Stimulated activated effector memory CD8-positive, alpha-beta T cell treated with anti-CD3 and anti-CD28 coated beads, Interleukin-12 subunit alpha, Interleukin-12 subunit beta, amount 100 ng/mL, for 72 hours (primary cell): ENCODE measurements at places on chromosomes 11 and 22.

GRCh38 chr11:87347854-87348253 is 310.1 kb downstream of the TMEM135 start:
- no peak for DNase-seq

DNA sequence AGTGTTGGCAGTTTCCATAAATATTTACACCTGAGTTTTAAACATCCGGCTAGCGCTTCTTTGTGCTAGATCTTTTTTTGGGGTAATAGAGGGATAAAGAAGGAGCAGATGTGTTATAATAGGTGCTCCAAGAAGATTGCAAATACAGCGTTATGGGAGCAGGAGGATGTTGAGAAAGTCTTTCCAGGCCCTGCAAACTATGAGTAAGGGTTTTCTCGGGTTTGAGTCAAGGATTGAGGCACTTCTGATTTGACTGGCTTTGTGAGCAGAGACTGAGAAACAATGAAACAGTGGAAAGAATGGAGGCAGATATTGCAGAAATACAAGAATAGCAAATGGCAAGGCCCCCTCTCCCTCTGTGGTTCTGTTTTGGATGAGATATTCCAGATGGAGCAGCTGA is 155.0 kb upstream of the TIMP3 start:
- no peak for DNase-seq

GRCh38 chr22:19671316-19671715 is 43.0 kb upstream of the SEPTIN5 start:
- DNase-seq: no peak

DNA sequence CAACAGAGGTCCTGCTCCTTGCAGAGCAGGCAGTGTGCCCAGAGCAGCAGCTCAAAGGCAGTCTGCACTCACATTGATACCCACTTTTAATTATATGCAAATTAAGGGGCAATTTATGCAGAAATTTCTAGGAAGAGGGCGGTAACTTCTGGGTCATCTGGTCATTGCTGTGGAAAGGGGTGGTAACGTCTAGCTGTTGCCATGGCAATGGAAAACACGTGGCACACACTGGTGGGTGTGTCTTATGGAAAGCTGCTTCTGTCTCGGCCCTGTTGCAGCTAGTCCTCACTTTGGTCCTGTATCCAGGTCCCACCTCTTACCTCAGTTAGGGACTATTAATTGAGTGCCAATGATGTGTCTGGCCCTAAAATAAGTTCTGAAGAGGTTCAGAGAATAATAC is 36.8 kb downstream of the BARX2 start:
- DNase-seq: no peak

GRCh38 chr11:94832604-94833235 is 64.6 kb downstream of the AMOTL1 start:
- no peak for DNase-seq

- no peak for DNase-seq
Observed at GRCh38 chr22:42343531-42344081, 73.2 kb upstream of the TCF20 start.

DNA sequence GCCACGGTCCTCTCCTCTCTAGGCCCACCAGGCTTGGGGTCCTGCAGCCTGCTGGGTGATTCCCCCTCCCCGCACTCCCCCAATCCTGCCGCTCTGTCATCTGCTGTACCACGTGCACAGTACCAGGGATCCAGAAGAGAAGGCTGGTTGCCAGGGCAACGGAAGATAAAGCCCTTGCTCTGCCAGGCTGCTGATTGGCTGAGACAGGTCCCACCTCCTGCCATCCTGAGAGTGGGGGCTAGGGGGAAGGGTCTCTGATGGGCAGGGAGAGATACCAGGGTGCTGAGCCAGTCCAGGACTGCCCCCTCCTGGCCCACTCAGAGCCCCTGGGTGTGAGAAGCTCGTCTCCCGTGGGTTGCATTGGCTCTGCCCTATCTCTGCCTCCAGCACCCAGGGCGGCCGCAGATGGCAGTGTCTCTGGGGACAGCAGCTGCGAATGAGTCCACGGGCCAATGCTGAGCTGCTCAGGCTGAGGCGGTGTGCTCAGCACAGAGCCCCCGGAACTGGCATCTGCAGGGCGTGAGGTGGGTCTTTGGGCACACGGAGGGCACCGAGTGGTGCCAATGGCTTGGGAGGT is at the start of gene SMIM45:
SMIM45 (plus strand) TSS at position 253 of the 577 bp plus-strand sequence.
- DNase-seq: no peak

- DNase-seq: peak; percentile 88
Observed at GRCh38 chr11:81869351-81870065, 864.2 kb downstream of the FAM181B start.

GRCh38 chr11:73464347-73464746 is 88.1 kb downstream of the RELT start:
- no peak for DNase-seq

- no peak for DNase-seq
Observed at GRCh38 chr11:79437278-79437980, 3.4 kb downstream of the TENM4 start.

- DNase-seq: no peak
Observed at GRCh38 chr11:119178166-119178680, 7.1 kb upstream of the NHERF4 start.

DNA sequence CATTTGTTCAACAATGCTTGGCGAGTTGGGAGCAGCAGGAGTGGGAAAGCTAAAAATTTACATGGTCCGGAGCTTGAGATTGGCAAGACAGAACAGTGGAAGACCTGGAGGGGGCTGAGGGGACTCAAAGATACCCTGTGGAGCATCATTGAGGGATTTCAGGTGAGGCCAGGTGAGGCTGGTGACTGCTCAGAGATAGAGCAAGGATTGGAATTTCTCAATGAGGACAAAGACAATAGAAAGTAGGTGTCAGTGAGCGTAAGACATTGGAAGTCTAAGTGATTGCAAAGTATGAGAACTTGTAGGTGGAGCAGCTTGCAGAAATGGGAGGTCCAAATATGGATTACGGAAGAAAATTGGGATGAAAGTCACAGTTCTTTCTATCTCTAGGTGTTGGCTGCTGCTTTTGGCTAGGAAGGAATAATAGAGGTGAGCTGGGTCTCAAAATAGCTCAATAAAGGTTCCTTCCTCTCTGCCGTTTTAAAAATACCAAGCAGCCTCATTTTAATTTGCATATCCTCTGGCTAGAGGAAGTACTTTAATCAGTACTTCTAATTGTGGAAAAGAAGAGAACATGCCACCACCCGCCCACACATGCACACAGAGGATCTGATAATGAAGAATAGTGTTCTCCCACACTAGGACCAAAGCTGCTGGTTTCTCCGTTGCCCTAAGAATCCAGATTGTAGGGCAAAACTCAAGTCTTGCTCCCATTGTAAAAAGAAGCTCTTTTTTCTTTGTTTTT is 41.8 kb upstream of the SORL1-AS1 start:
- DNase-seq: no peak

GRCh38 chr22:23193882-23194281 is 13.6 kb downstream of the BCR start:
- DNase-seq: no peak

DNA sequence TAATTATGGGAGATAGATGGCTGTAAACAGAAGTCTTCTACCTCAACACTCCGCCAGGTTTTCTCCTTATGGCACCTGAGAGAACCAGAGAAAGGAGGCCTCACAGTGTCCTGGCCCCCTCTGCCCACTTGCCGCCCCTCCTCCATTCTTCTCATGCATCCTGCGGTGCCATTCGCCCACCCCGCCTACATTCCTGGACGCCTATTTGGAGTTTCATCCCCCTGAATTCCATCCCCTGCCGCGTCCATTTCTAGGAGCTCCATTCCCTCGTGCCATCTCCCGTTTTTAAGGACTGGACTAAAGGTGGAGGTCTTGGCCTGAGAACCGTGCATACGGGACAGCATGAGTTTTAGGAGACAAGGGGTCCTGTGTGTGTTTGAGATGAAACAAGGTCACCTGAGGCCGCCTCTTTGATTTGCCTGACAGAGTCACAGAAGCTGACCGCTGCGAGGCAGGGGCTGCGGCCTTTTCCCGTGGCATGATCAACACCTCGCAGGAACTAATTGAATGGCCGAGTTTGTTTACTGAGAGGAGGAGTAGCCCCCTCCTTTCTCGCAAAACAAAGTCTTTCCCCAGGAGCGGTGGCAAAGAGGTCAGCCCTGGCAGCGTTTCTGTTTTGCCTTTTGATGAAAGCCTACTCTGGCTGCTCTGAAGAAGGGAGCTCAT is 246.2 kb downstream of the ST3GAL4 start:
- no peak for DNase-seq

- no peak for DNase-seq
Observed at GRCh38 chr11:69300120-69301060, 6.4 kb downstream of the MYEOV start.

- DNase-seq: no peak
Observed at GRCh38 chr11:128471138-128471661, 116.2 kb downstream of the ETS1 start.

DNA sequence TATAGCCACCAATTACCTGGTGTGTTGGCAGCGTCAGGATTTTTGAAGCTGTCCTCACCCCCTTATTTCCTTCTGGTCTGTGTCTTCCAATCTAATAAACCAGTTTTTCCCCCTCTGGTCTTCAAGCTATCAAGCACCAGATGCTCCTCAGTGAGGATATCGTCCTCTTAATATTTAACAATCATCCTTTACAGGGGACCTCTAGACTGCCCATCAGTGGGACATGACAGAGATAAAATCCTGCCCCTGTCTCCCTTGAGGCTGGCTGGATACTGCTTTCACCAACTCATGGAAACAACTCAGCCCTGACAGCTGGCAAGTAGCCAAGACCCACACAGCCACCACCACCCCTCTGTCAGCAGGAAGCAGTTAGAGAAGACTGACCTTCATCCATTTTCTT is 421.0 kb upstream of the API5 start:
- DNase-seq: no peak

- no peak for DNase-seq
Observed at GRCh38 chr11:1158681-1159487, 1.1 kb downstream of the MUC5AC start.

DNA sequence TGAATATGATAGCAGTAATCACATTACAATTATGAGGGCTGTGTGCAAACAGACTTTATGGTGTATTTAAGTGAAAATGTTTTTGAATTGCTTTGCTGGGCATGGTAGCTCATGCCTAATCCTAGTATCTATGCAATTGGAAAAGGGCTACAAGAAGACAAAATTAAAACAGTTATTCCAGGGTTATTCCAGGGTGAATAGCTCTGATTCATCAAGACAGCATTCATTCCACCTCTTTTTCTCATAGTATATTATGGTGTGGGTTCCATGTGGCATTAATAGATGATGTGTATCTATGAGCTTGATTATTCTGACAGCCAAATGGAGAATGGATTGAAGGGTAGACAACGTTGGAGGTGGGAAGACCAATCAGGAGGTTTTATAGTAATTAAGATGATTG is 12.1 kb upstream of the SIDT2 start:
- no peak for DNase-seq

- DNase-seq: no peak
Observed at GRCh38 chr11:6812390-6813005, 13.0 kb upstream of the OR6A2 start.

DNA sequence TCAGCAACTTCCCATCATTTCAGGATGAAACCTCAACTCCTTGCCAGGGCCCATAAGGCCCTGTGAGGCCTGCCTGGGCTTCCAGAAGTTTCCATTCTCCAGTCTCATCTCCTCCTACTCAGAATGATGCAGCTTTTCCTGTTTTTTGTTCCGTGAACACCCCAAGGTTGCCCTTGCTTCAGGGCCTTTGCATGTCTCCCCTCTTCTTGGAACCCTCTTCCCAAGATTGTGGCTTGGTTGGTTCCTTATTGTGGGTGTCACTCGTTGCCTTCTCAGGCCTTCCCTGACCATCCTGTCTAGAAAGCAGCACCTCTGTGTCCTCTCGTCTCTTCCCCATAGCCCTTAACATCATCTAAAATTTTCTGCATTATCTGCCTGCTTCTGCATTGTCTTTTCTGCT is 23.2 kb upstream of the YWHAH start:
- DNase-seq: no peak

GRCh38 chr11:14902650-14903350 is 10.8 kb upstream of the CYP2R1 start:
- DNase-seq: no peak

- no peak for DNase-seq
Observed at GRCh38 chr11:95253141-95253540, 22.1 kb upstream of the SESN3 start.

GRCh38 chr22:31230155-31230870 is 18.2 kb downstream of the LIMK2 start:
- no peak for DNase-seq

GRCh38 chr11:75342966-75343870 is 8.2 kb downstream of the ARRB1 start:
- no peak for DNase-seq

GRCh38 chr22:47379037-47379436 is 616.6 kb downstream of the TBC1D22A start:
- DNase-seq: no peak

DNA sequence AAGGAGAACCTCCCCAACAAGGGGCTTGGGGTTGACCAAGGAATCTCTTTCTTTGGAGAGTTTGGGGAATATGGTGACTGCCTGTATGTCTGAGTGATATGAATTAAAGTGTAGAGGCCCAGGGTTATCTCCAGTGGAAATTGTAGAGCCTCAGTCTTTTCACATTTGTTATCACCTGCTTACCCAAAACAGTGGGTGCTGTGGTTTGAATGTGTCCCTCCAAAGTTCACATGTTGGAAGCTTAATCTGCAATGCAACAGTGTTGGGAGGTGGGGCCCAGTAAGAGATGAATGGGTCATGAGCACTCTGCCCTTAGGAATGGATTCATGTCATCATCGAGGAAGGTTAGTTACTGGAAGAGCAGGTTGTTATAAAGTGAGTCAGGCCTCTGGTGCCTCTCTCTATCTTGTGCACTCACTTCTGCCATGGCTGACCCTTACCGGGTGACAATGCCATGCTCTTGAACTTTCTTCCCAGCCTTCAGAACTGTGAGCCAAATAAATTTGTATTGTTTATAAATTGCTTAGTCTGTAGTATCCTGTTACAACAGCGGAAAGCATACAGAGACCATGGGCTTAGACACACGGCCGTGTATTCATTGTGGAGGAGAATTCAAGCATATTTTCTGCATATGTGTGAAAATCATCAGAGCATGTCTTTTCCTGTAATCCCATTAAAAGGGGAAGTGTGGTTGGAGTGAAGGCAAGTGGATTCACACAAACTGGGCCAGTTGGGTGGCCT is 114.1 kb upstream of the TBCEL start:
- no peak for DNase-seq

DNA sequence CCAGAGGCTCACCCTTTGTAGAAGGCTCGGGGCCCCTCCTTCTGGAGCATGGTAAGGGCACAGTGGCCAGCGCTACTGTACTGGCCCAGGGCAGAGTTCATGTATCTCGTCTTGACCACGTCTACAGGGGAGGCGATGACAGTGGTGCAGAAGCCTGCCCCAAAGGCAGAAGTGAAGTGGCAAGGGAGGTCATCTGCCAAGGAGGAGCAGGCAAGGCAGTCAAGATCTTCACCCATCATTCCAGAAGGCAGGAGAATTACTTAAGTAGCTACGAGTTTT is 7.2 kb downstream of the UCP2 start:
- peak; percentile 48 for DNase-seq

DNA sequence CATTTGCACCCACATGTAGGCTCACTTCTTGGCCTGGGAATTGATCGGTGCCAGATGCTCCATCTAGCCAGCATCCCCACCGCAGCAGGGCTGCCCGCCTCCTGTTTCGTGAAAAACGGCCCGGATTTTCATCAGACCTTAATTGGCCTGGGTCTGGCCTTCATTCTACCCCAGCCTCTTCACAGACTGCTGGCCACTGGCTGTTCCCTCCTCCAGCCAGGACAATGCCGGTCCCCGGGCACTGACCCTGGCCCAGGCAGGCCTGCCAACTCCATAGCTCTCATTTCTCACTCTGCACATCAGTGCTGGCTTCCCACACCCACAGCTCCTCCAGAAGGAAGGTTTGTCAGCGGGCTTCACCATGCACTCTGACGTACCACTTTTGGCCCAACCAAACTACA is 27.9 kb downstream of the TIMP3 start:
- DNase-seq: no peak
